GM20000 (cell line): ENCODE measurements at places on chromosomes 12 and 14.

DNA sequence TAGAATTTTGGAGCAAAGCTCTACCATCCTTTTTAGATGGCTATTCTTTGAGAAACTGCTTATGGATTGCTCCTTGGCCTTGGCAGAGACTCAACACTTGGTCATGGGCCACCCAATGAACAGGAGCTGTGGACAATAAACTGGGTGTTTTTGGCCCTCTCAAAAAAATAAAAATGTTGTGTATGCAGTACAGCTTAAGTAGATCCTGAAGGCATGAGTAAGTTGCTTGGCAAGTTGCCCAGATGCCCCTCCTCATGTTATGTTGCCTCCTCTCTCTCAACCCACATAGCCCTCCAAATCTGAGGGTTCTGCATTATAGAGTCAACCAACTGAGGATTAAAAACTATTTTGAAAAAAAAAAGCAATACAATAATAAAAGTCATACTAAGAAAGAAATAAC is 124.9 kb downstream of the ATP23 start:
- DNase-seq: no peak

- peak; percentile 19 for DNase-seq
These were observed 11.8 kb downstream of the ALG10B start for GRCh38 chr12:38328306-38328895.

DNA sequence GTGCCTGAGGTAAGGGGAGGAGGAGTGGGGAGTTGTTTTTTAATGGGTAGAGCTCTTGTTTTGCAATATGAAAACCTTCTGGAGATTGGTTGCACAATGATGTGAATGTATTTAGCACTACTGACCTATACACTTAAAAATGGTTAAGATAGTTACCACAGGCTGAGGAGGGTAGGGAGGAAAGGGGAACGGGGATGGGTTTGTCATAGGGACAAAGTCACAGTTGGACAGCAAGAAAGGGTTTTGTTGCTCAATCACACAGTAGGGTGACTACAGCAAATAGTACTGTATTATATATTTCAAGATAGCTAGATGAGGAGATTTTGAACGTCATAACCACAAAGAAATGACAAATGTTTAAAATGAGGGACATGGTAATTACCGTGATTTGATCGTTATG is 1562.4 kb downstream of the AACS start:
- DNase-seq: no peak

DNA sequence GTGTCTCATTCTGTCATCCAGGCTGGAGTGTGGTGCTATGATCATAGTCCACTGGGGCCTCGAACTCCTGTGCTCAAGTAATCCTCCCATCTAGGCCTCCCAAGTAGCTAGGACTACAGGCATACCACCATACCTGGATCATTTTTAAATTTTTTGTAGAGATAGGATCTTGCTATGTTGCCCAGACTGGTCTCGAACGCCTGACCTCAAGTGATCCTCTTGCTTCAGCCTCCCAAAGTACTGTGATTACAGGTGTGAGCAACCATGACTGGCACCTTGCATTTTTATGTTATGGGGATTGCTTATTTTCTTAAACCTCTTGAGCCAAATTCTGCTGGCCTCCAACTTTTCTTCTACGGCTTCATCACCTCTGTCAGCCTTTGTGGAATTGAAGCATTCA is 26.9 kb downstream of the PRORP start:
- no peak for DNase-seq

GRCh38 chr12:29733060-29733459 is 50.7 kb downstream of the TMTC1 start:
- no peak for DNase-seq

GRCh38 chr12:6318440-6318879 is 8.0 kb downstream of the PLEKHG6 start:
- DNase-seq: no peak

DNA sequence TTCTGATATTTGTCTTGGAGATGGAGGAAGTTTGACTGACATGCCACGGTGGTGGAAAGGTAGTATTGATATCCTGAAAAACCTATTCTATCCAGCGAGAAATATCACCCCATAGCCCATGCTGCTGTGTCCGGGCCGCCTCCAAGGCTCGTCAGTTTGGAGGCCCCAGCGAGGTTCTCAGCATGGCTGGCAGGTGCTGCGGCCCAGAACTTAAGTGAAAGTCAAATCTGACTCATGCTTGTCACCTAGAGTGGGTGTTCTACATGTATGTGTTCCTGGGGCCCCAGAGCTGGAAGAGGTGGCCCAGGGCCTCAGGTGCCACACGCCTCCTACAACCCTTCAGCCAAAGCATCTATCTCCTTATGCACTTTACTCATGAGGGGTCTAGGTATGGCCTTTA is 92.9 kb downstream of the GCH1 start:
- DNase-seq: no peak

GRCh38 chr12:70645494-70646317 is 8.5 kb upstream of the PTPRB start:
- DNase-seq: no peak

DNA sequence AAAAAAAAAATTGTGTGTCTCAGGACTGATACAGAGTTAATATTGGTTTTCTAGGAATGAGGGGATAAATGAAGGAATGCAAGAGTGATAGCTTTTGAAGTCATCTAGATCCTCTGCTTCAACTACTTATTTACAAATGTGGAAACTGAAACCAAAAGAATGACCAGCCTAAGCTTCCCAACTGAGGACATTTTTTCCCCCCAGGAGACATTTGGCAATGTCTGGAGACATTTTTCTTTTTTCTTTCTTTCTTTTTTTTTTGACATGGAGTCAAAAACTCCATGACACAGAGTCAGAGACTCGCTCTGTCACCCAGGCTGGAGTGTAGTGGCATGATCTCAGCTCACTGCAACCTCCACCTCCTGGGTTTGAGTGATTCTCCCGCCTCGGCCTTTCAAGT is 15.3 kb downstream of the DLK1 start:
- DNase-seq: no peak

GRCh38 chr14:74533576-74533975 is 40.0 kb downstream of the ISCA2 start:
- DNase-seq: no peak

DNA sequence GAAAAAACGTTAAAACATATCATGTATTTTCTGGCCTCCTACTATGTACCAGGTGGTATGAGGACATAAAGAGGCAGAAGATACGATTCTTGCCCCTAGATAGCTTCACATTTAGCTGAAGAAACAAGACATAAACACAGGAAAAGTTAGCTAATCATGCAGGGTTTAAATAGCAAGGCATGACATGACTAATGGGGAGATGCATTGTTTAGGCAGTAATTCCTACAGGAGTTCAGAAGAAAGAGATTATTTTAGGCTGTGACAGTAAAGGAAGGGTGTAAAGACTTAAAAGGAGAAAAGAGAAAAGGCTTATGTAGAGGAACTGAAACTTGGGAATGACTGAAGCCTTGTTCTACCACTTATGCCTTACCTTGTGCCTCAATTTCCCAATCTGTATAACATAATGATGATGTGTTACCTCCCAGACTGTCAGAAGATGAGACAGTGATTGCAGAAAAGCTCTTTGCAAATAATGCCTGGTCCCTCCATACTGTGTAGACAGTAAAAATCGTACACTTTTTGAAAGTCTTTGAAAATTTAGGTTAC is 44.4 kb downstream of the PRKCH start:
- DNase-seq: no peak

DNA sequence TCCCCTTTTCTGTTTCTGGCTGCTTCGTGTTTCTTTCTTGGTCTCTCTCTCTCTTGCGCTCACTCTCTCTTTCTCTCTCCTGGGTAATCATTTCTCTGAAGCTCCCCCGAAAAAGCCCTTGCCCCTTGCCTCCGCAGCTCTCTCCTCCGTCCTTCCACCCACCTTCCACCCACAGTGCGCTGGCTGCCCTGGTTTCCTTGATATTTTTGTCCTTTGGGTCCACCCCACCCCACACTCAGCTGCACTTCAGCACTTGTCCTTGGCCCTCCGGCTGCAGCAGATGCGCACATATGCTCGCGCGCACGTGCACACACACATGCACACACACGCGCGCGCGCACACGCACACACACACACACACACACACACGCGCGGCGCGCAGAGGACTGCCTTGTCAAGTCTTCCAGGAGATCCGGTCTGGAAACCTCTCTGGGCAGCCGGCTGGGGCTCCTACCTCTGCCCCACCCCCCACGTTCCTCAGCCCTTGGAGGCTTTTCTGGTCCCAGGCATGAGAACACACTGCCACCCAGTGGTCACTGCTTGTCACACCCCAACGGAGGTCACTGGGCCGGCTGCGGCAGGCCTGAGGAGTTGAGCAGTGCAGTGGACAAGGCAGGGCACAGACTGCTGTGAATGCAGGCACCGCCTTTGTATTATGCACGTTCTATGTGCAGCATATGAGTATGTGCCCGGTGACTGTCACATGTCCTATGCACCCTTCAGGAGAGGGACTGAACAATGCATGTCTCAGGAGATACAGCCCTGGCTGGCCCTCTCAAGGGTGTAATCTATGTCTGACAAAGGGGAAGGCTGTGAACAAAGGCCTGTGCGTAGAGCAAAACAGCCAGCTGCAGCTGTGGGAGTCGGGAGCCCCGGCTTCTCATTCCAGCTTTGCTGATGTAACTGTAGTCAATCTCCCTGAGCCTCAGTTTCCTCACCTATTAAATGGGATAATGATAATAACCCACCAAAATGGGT is 6.5 kb downstream of the LAG3 start:
- peak; percentile 85 for DNase-seq

GRCh38 chr12:113002155-113002554 is 23.8 kb downstream of the OAS2 start:
- DNase-seq: no peak

DNA sequence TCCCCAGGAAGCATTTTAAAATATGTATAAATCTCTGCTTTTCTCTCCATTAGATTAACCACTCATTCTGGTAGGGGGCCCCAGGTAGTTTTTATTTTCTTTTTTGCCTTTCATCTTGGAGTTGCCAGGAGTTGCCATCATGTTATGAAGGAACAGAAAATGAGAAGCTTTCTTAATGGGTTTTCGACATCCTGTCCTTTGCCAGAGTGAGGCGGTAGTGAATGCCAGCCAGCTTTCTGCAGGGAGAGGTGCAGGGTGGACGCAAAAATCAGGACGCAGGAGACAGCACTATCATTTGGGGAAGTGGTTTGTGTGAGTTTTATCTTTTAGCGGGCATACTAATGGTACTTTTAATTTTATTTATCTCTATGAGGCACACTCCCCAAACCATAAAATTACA is 1.7 kb downstream of the RASSF8 start:
- DNase-seq: no peak

DNA sequence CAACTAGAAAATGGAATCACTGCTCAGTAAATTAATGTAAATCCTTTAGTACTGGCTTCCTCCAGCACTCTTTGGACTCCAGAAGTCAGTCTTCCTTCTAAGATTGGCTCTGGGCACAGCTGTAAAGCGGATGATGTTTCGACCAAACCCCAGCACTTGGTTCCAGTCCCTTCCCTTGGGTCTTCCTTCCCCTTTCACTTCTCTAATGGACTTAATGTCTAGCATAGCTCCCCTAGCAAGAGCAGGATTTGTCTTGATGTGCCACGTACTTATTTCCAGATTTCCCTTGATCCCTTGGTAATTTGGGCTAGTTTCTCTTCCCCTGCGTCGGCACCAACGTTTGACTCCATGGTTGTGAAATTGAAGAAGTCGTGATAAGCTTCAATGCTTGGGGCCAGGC is 28.3 kb downstream of the C12orf75 start:
- peak; percentile 23 for DNase-seq

GRCh38 chr14:62084020-62084419 is 321.8 kb downstream of the SNAPC1 start:
- DNase-seq: no peak

DNA sequence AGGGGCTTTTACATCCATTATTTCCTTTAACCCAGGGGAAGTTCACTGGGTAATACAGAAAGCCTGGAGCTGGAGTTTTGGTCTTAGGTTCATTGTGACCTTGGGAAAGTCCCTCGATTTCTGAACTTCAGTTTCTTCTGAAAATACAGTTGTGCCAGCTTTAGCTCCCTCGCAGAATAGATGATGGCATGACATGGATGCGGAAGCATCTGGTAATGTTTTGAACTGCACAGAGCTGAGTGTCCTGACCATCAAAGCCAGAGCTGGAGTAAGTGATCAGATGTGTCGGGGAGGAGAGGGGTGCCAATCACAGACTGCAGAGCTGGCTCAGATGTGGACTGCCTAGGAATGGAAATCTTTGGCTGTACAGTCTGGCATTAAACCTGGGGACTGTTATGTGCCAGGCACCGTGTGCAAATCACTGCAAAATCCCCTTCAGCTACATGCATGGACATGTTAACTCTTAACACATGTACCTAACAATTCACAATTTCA is 180.9 kb downstream of the ETV6 start:
- no peak for DNase-seq

GRCh38 chr14:50524060-50524459 is 8.3 kb downstream of the MAP4K5 start:
- no peak for DNase-seq

DNA sequence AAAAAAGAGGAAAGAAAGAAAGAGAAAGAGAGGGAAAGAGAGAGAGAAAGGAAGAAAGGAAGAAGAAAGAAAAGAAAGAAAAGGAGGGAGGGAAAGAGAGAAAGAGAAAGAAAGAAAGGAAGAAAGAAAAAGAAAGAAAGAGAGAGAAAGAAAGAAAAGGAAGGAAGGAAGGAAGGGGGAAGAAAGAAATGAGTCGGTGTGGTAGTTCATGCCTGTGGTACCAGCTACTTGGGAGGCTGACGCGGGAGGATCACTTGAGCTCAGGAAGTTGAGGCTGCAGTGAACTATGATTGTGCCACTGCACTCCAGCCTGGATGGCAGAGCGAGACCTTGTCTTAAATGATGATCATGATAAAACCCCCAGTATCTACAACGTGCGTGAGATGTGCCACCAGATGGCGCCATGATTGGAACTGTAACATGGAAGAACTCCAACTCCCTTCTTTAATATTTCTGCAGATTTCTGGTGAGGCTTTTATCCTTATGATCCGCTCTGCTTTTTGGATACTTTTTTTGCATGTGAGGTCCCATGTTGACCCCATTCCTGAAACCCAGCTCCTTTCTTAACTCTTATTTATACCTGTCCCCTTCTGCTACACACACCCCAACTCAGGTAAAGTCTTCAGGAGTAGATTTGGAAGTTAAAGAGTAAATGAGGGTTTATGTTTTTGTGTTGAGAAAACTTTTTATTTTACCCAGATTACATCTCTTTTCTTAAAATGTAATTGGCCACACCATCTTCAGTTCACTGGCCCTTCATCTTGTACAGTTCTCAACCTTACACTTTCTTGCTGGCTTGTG is 25.6 kb downstream of the RNASE10 start:
- DNase-seq: peak; percentile 59

DNA sequence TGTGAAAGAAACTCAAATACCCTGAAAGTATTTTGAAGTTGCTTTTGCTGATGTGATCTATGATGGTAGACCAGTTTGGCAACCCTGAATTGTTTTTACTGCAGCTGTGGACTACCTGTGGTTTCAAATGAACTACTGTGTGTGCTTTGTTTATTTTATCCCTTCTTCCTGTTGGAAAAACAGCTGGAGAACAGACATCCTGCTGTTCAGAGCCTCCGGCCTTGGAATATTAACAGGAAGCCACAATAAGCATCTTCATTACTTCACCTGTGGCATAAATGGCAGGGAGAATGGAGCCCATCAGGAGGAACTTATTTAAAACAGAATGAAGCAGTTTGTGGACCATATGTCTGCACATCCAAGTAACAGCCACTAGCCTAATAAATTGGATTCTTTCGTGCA is 104.8 kb downstream of the DUSP6 start:
- no peak for DNase-seq
